ENCODE measurements at places on chromosomes 5 and 9.

DNA sequence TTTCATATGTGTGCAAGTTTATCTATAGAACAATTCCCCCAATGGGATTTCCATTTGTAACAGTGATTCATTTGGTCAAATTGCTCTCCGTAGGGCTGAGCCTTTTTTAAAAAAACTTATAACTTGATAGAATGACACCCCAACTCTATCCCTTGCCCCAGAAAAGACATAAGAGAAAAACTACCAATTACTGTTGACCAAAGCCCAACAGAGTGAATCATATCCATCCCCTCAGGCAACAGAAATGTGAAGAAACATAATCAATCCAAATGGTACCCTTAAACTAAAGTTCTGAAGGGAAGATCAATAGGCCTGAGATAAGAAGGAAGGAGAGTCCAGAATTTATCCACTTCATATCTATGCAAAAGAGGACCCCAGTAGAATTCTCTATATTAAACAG lies 17.8 kb downstream of the TICAM2 start:
- no peak for DNase-seq

DNA sequence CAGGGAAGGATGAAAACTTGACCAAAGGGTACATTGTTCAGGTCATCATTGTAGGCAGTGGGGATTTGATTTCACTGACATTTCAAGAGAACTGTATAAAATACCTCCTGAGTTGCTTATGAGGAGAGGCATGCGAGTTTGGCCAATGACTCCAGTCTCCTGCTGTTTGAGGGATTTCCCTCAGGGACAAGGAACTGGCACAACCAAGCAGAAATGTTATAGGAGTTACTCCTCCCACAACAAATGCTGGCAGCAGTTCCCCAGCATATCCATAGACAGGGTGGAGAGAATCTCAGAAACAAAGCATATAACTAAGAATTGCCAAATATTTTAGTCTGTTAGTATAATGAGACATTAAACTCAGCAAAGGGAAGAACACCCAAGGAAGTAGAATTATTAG lies 47.2 kb upstream of the FBXL7 start:
- DNase-seq = no peak

DNA sequence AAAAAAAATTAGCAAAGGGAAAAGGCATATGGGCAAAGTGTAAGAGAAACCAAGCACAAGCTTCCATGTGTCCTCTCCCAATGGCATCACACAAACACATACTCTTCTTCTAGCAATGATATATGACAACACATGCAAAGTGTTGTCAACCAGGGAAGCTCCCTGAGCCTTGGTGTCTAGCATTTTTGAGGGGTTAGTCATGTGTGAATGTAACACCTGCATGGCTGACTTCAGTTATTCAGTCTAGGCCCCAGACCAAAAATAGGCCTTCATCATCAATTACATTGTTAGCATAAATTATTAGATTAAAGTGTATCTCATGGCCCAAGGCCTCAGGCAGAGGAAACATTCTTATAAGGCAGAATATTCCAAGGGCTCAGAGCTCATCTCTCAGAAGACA lies 450.0 kb downstream of the TLE1 start:
- DNase-seq = no peak

- DNase-seq = no peak
These were observed 159.0 kb downstream of the KCTD16 start for GRCh38 chr5:144329681-144330080.

- peak; percentile 5 for DNase-seq
These were observed 28.8 kb downstream of the C5orf15 start for GRCh38 chr5:133939668-133940067.

GRCh38 chr9:37034938-37035647 lies 1.0 kb upstream of the PAX5 start:
- no peak for DNase-seq

DNA sequence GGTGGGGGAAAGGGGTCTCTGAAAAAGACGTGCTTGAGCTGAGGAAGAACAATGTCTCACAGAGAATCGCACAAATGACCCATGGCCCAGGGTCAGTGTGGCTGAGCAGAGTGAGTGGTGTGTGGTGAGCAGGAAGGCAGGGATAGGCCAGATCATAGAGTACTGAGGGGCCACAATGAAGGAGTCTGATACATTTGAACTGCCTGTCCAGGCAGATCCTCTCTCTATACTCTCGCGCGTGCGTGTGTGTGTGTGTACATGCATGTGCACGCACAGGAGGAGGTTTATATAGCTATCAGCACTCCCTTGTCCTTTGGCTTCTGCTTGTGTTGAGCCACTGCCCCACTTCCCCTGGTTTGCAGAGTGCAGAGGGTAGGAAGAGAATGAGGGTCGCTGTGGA lies 294.0 kb downstream of the ZNF608 start:
- DNase-seq = no peak

DNA sequence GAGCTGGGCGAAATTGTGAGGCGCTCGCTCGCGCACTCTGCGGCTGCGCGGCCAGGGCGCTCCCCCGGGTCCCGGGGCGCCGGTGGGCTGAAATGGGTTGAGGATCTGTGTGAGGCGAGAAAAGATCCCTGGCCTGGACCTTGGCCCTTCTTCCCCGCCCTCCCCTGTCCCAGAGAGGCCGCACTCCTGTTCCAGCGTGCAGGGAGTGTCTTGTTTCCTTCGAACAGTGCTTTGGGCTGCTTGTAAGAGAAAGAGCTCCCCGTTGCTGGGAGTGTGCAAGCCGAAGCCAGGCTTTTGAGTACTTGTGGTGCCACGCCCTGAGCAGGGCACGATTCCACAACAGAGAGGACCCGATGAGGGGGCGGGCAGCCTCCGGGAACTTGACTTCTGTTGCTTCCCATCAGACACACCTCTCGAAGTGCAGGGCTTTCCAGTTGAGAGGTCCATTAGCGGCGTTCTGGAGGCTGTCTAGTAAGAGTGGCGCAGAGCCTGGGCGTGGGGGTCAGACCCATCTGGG lies 535 bp downstream of the DOLPP1 start:
- DNase-seq = no peak

- no peak for DNase-seq
These were observed 3.3 kb downstream of the TLX3 start for GRCh38 chr5:171312129-171312974.

DNA sequence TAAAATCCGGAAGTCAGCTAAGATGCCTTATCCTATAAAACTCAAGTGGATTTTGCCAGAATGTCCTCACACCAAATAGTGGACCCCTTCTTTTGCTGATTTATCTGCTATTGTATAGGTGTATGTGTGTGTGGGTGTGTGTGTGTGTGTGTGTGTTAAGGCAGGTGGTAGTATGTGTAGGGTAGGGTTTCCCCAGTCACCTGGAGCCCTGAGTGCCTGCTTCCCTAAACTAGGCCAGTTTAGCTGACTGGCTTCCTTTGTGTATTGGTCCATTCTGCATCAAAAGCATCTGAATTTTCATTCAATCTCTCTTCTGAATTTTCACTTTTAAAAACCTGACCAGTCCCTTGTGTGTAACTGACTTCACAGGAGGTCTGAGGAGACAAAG lies 42.2 kb upstream of the LCP2 start:
- DNase-seq = no peak

DNA sequence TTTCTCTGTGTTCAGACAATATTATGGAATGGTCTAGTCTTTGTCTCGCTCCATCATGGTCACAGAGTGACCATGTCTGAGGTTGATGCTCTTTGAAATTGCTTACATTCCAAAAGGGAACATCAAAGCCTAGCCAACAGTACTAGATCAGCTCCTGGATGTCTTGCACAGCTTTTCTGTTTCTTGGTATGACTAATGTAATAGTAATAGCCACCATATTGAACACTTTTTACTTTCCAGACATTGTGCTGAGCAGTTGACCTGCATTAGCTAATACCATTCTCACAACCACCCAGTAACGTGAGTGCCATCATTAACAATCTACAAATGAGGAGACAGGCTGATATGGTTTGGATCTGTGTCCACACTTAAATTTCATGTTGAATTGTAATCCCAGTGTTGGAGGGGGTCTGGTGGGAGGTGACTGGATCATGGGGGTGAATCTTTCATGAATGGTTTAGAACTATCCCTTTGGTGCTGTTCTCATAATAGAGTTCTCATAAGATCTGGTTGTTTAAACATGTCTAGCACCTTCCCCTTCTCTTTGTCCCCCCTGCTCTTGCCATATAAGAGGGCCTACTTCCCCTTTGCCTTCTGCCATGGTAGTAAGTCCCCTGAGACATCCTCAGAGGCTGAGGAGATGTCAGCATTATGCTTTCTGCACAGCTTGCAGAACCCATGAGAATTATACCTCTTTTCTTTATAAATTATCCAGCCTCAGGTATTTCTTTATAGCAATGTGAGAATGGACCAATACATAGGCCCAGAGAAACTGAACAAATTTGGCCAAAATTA lies 577.5 kb upstream of the CLINT1 start:
- no peak for DNase-seq

- no peak for DNase-seq
These were observed 520.0 kb upstream of the CLINT1 start for GRCh38 chr5:158378931-158379330.

Measured in activated T-cell treated with anti-CD3 and anti-CD28 coated beads, Interleukin-2, amount 50 U/mL, for 48 hours (primary cell).